ENCODE measurements at places on chromosomes 11 and 22.

DNA sequence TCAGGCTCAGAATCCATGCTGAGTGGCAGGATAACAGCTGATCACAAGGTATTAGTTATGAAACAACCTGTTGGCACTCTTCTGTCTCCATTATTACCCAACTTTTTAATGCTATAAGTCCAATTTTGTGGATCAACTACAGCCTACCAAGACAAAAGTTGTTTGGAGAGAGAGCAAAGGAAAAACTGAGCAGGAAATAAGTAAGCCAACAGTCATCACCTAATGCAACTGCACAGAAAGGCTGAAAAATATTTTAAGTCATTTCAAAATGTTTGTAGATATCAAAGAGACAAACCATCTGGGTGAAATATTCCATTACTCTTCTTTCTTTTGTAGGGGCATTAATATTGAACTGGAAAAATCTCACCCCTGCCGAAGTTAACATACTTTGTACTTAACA lies 41.6 kb downstream of the FDX1 start:
- DNase-seq: no peak

GRCh38 chr11:108966206-108966605 lies 301.3 kb downstream of the DDX10 start:
- no peak for DNase-seq

DNA sequence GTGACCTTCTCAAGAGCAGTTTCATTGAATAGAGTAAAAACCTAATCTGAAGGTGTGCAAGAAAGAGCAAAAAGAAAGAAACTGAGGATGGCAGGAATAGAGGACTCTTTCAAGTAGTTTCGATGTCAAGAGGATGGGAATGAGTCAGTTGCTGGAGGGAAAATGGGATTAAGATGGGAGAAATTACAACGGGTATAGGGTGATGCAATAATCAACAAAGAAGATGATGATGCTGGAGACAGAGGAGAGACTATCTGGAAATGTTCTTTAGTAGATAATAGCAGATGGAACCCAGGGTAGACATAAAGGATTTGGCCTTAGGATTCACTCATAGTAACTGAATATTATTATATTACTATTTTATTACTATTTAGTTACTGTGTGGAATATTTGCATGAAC lies 189.4 kb downstream of the GRIA4 start:
- DNase-seq: no peak

- DNase-seq: no peak
Measured at GRCh38 chr22:44793506-44794172, 41.3 kb downstream of the ARHGAP8 start.

DNA sequence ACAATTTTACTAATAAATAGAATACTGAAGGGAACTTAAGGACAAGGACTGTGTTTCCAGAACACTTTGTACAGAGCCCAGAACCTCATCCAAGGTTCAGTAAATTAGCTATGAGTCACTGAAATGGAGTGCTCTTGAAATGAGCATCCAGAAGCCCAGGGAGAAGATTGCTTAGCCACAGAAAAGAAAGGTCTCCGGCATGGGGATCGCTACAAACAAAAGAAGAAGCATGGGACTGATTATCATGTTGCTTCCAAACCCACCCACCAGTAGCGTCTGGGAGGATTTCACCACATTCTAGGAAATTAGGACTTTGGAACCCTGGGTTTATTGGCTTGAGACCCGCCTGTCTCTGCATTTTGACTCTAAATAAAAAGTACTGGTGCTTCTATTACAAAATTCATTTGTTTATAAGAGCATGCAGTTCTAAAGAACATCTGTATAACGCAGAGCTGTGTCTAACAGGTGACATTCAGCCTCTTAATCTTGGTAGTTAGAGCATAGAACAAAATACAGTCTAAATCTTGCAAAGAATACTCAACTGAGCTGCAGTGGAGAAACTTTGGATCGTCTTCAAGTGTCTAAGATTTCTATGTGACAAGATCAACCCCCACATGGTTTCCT lies 35.9 kb upstream of the SESN3 start:
- DNase-seq: no peak

GRCh38 chr11:28822576-28822975 lies 714.4 kb downstream of the METTL15 start:
- no peak for DNase-seq
